ENCODE measurements at places on chromosomes 7 and 10. TPM values are rescaled to one million over a fixed set of nuclear protein-coding genes. Genes with fewer than 3 reads are reported as not detected.

Gene DPYSL4
- 10.5 TPM for total RNA-seq

Gene CTAGE15
- 1.8 TPM for total RNA-seq

Gene ENKUR
- total RNA-seq: 1.3 TPM

Gene SLC13A4
- not detected for total RNA-seq

Gene PLEKHS1
- total RNA-seq: 0.18 TPM

Gene SVOPL
- total RNA-seq: 1.7 TPM

Gene SOSTDC1
- 28.8 TPM for total RNA-seq

Gene SAMD8
- 24.6 TPM for total RNA-seq

Gene ARMC3
- 5.5 TPM for total RNA-seq

Gene HYAL4
- 0.18 TPM for total RNA-seq

Gene STAG3
- total RNA-seq: 1.3 TPM
